A549 treated with ZK216348 at 1 μM for 4 hours (cell line): ENCODE measurements at places on chromosomes 4 and X. TPM values are rescaled to one million over a fixed set of nuclear protein-coding genes. Genes with fewer than 3 reads are reported as not detected.

Gene S100P
- total RNA-seq = 34.1 to 83.8 TPM (median 64.8 TPM) in 5 replicates

Gene MPP1
- total RNA-seq = 17.2 to 18.6 TPM (median 17.3 TPM) in 5 replicates

Gene CFI
- total RNA-seq = 0.48 to 0.85 TPM (median 0.75 TPM) in 5 replicates

Gene TMPRSS11F
- not detected in 5 replicates for total RNA-seq
